T1000 (cell line): ENCODE measurements at places on chromosomes 12 and 14.

DNA sequence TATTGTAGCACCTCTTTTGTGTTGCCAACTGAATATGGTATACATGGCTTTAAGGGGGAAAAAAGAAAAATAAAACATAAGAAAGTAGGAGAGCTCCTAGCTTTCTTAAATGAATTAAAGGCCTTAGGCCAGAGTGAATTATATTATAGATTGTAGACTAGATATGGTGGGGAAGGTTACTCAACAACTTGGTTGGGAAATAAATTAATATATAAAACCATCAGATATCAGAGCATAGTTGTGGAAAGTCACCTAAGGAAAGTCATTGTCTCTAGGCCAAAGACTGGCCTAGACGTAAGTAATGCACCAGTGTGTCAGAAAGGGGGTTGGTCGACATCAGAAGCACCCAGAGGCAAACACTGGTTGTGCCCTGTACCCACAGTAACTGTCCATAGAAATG, 391.8 kb downstream of the RAD51B start:
- DNase-seq = no peak

DNA sequence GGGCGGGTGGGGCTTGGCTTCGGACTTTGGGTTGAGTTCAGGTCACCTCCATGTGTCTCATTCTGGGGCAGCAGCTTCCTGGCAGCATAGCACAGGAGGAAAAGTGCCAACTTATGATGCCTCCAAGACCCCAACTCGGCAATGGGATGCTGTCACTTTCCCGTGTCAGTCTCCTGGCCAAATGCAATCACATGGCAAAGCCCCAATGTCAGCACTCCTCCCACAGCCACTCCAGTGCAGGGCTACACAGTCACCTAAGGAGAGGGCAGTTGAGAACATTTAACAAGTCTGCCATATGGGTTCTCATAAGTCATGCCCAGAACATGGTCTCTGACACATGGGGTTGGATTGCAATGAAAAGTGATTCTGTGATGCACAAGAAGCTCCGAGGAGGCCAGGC, 26.7 kb downstream of the ELK3 start:
- no peak for DNase-seq

DNA sequence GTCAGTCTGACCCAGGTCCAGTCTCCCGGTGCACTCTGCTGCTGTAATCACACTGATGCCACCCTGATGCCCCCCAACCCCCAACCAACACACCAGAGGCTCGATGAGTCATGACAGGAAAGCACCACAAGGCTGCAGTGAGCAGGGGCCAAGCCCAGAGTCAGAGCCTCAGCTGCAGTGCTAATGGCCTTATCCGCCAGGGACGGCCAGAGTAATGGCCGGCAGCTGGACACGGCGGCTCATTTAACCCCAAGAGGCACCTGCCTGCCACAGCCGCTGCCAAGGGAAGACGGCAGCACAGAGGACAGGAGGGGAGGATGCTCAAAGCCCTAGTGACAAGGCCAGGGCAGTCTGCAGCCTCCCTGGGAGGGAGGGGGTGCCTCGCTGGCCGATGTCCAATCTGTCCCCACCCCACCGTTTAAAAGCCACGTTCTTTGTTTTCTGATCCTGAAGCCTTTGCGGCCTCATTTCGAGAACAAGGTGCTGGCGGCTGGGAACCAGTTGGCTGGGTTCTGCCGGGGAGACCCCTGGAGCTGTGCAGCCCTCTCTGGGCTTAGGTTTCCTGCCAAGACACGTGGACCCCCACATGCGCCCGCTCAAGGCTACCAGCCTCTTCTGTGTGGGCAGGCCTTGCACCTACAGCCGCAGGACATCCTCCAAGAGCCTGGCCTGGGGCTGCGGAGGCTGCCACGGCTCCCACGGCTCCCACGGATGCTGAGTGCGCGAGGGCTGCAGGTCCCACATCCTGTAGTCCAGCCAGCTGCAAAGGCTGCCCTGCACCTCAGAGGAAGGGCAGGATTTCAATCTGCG, 13.1 kb downstream of the CCDC85C start:
- DNase-seq = no peak

GRCh38 chr14:82757776-82758175, 1224.1 kb upstream of the SEL1L start:
- DNase-seq = no peak

DNA sequence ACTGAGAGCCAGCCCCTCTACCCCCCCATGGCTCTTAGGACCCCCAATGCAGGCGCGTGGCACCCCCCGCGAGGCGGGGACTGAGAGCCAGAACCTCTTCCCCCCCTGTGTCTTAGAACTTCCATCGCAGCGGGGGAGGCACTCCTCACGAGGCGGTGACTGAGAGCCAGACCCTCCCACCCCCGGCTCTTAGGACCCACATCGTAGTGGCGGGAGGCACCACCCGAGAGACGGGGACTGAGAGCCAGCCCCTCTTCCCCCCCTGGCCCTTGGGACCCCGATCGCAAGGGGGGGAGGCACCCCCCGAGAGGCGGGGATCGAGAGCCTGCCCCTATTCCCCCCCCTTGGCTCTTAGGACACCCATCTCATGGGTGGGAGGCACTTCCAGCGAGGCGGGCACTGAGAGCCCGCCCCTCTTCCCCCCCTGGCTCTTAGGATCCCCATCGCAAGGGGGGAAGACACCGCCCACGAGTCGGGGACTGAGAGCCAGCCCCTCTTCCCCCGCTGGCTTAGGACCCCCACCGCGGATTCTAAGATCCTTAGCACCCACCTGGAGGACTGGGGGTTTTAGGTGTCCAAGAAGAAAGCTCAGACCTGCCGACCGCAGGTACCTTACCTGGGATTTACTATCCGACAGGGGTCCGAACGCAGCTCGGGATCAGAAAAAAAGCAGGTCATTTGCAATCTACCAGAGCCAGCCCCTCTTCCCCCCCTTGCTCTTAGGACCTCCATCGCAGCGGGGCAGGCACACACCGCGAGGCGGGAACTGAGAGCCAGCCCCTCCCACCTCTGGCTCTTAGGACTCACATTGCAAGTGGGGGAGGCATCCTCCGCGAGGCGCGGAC, 44.9 kb downstream of the DDX11 start:
- DNase-seq = peak; percentile 36

DNA sequence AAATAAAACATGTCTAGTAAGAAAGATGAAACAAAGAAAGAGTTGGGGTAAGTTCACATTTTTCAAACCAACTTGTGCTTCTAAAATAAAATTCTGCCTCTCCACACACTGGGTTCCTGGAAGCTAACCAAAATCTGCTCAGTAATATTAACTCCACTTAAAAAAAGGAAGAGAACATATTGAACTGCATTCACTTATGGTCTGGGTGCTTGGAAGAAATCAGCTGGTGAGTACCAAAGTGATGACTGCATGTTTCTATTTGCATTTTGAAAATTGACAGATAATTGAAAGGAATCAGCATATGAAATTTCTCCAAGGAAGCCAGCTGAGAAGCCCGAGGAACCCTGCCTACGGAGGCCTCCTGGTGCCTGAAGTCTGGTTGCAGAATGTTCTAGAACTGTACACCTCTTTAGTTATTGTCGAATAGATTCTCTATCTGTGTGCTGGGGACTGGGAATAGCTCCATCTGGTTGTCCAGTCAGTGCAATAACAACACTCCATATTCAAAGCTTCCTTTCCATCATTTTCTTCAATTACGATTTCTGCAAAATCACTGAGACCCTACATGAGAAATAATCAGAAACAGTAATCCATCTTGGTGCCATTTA, 836.1 kb downstream of the VRK1 start:
- DNase-seq = no peak
